ENCODE measurements at places on chromosomes 12 and 14. TPM values are rescaled to one million over a fixed set of nuclear protein-coding genes. Genes with fewer than 3 reads are reported as not detected.

The SSPN gene
- not detected for total RNA-seq

The C12orf76 gene
- 25.1 TPM for total RNA-seq

The APPL2 gene
- total RNA-seq = 18.2 TPM

The SDS gene
- total RNA-seq = not detected

The KLHDC1 gene
- total RNA-seq = 0.96 TPM

Data from activated CD4-positive, alpha-beta T cell treated with anti-CD3 and anti-CD28 coated beads, Interleukin-2, amount 10 ng/mL, durations not matched to agents 24 days and 14 days (primary cell).